ENCODE measurements at places on chromosomes 2 and 18.

- no peak for DNase-seq
Observed at GRCh38 chr2:37156071-37156856, 516 bp downstream of the EIF2AK2 start.

- no peak for DNase-seq
Observed at GRCh38 chr2:38224821-38225437, 149.0 kb upstream of the CYP1B1 start.

- no peak for DNase-seq
Observed at GRCh38 chr2:124201713-124202112, 176.6 kb downstream of the CNTNAP5 start.

GRCh38 chr2:169746240-169746639 is 12.6 kb downstream of the KLHL23 start:
- DNase-seq: no peak

DNA sequence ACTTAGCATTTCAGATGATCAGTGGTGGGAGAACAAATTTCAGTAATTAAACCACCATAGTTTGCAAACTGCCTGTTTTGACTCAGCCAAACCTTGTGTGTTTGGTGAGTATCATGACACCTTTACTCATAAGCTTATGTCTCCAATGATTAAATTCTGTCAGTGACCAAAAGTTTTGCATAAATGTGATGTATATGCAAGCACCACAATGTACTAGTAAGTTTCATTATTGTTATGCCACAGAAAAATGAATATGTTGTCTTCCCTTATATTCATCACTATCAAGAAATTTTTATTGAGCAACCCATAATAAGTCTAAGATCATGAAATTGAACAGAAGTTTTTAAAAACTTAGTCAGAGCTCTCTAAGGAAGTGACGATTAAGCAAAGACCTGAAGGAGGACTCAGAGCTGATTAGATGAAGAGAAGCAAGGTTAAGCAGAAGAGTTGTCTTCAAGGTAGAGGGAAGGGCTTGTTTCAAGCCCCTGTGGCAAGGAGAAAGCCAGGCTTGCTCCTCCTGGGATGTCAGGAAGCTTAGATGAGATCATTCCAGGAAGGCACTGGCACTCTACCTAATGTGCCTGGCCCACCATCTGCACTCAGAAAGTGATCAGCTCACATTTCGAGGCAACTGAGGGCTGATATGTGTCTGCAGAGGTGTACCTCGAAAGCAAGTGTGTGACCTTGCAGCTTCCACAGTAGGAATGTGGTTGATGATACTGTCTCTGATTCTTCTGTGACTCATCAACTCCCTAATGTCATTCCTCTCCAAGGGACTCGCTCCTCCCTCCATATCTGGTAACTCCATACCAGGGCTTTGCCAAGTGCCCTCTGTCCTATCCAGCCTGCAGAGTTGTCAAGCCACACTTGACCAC is 54.7 kb downstream of the KCTD18 start:
- no peak for DNase-seq

GRCh38 chr2:142592171-142592570 is 285.3 kb upstream of the KYNU start:
- DNase-seq: no peak

- DNase-seq: no peak
Observed at GRCh38 chr18:20971886-20972267, 139.7 kb downstream of the ROCK1 start.

Data from CMK (cell line).